Stimulated activated CD8-positive, alpha-beta memory T cell treated with anti-CD3 and anti-CD28 coated beads, Interleukin-2, amount 100 ng/mL, for 48 hours (primary cell): ENCODE measurements at places on chromosomes 13 and 19.

- no peak for DNase-seq
Measured at GRCh38 chr13:44273991-44274770, 99.4 kb upstream of the SERP2 start.

DNA sequence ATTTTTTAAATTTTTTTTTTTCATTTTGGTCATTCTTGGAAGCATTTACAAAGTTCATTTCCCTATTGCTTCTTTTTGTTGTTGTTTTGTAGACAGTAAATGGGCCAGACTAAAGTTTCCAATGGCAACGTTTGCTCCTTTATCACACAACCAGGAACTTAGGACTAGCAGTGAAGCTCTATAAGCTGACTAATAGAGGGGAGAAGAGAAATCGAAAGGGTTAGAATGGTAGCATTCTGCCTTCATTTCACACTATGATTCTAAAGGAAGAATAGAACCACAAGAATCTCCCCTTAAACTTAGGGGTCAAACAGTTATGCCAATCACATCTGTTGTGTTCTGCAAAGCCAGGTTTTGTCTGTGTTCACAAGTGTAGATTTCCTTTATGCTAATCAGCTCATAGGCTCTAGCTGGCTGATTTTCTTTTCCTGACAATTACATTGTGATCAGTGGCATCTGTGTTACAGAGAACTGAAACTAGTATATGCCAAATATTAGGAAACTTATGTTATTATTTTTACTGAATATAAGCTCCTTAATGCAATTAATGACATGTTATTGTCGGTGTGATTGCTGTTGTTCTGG is 467.3 kb downstream of the DACH1 start:
- DNase-seq = no peak

DNA sequence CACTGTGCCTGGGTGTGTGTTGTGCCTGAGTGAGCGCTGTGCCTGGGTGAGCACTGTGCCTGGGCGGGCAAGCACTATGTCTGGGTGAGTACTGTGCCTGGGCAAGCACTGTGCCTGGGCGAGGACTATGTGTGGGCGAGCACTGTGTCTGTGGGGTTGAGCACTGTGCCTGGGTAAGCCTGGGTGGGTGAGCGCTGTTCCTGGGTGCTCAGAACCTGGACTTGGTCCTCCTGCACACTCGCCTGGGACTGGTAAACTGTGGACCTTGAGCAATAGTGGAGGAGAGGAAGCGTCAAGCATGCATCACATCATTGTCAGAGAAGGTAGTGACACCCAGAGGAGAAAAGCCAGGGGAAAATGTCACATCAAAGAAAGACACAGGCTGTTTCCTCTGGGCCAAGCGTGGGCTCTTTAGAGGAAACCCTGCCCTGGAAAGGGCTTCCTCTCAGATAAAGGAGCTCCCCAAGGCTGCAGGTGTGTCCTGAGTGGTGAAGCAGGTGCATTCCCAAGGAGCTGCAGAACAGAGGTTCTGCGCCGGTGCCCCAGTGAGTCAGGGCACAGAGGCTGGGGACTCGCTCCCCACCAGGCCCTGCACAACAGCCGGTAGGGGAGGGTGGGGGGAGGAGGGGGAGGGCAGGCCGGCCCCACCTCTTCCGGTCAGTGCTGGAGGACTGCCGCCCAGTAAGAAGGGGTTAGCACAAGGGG is 141.2 kb downstream of the TEX29 start:
- no peak for DNase-seq

GRCh38 chr13:76438050-76438449 is 448.2 kb downstream of the KCTD12 start:
- no peak for DNase-seq

GRCh38 chr19:55247621-55248099 is 11.2 kb downstream of the PPP6R1 start:
- no peak for DNase-seq

DNA sequence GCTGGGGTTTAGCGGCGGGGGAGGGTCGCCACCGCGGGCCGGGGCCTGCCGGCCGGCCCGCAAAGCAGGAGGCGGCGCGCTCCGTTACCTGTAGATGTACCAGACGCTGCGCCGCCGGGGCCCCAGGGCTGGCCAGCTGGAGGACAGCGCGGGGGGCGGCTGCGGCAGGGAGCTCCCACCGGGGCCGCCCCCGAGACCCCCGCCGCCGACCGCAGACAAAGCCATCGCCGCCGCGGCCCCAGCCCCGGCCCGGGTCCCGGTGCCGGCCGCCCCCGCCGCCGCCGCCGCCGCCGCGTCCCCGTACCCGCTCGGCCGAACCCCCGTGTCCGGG is 24.8 kb downstream of the SHANK1 start:
- no peak for DNase-seq

DNA sequence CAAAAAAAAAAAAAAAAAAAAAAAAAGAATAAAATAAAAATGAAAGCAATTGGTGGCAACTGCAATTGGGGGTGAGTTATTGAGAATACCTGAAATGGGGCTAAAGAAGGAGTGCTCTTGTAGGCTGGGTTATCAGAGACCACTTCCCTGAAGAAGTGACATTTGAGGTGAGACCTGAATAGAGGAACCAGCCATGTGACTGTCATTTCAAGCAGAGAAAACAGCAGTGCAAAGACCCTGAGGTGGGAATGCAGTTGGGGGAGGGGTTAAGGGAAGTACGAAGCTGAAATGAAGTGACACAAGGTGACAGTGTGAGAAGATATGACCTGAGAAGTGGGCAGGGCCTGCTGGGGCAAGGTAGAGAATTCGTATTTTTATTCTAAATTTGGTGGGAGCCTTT is 4.3 kb upstream of the PALM3 start:
- DNase-seq = no peak

- DNase-seq = no peak
Measured at GRCh38 chr19:44856421-44857083, 10.5 kb downstream of the NECTIN2 start.

DNA sequence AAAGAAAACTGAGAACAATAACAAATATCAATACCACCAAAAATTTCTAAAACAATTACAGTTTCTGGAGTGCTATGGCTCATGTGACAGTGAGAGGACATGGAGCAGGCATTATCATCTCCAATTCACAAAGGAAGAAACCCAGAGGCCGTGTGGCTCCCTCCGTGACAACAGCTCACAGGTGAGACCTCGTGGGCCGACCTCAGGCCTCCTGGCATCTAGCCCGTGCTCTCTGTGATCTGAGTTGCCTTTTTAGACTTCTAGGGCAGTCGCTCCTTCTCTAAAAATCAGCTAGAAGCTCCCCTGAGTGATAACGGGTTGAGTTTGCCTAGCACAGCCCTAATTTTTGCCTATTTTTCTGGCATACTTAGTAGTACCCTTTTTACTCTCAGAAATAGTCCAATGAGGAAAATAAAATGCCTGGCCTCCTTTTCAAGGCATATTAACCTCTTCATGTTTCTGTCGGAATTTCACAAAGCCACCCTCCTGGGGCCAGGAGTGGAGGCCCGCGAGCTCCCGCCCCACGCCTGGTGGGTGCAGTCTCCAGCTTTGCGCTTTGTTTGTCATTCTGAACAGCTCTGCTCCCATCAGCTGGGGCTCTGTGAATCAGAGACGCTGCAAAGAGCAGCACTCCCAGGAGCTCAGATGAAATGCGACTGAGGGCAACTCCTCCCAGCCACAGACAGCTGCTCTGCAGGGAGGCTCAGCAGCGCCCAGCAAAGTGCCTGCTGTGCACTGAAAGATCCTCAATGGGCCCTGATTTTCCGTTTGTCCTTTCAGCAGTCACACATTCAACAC is 292.5 kb downstream of the UQCRFS1 start:
- no peak for DNase-seq

DNA sequence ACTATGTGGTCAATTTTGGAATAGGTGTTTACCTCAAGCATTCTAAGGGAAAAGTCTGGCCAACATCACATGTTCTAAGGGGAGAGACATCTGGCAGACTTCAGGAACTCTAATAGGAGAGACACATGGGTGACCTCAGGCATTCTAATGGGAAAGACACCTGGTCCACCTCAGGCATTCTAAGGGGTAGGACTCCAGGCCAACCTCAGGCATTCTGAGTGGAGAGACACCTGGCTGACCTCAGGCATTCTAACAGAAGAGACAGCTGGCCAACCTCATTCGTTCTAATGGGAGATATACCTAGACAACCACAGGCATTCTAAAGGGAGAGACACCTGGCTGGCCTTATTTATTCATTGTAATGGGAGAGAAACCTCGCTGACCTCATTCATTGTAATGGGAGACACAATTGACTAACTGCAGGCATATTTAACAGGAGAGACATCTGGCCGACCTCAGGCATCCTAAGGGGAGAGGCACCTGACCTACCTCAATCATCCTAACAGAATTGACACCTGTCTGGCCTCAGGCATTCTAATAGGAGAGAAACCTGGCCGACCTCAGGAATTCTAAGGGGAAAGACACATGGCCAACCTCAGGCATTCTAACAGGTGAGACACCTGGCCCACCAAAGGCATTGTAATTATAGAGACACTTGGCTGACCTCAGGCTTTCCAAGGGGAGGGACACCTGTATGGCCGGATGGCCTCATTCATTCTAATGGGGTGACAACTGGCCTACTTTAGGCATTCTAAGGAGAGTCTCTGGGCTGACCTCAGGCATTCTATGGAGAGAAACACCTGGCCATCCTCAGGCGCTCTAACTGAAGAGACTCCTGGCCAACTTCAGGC is 1346.8 kb downstream of the UQCRFS1 start:
- DNase-seq = no peak

- DNase-seq = no peak
Measured at GRCh38 chr13:94542917-94543316, 53.0 kb downstream of the TGDS start.

DNA sequence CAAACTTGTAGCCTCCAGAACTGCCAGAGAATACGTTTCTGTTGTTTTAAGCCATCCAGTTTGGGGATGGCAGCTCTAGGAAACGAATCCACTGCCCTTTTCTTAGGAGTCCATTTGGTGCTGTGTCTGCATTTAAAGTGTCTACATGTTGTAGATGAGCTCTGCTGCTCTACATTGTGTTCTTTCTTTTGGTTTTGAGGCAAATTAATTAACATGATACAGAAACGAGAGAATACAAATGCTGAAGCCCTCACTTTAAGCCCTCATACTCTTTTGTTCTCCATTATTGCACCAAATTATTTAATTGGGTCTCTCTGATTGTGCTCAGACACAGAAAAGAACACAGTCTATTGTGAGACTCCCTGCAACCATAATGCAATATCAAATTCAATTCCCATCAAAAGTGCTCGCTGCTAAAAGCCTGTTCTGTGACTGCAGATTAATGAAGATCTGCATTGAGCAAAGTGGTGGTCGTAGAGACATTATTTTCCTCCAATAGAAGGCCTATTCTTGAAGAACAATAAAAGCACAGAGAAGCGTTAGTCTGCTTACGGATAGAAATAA is 166.3 kb upstream of the SOX21 start:
- no peak for DNase-seq

DNA sequence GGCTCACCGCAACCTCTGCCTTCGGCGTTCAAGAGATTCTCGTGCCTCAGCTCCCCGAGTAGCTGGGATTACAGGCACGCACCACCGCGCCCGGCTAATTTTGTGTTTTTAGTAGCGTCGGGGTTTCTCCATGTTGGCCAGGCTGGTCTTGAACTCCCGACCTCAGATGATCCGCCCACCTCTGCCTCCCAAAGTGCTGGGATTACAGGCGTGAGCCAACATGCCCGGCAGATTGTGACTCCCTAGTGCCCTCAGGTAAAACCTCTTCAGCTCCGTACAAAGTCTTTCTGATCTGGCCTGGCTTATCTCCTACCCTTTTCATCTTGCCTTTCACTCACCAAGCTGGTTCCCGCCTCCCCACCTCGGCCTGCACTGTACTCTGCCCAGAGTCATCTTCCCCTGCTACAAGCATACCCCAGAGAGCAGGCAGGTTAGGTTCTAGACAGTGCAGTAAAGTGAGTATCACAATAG is 15.0 kb downstream of the BICRA start:
- no peak for DNase-seq
